Mesendoderm (in vitro differentiated cells): ENCODE measurements at places on chromosomes 2 and 18.
A peak's percentile ranks its signal among the peaks of the same experiment; 100 is the strongest.

DNA sequence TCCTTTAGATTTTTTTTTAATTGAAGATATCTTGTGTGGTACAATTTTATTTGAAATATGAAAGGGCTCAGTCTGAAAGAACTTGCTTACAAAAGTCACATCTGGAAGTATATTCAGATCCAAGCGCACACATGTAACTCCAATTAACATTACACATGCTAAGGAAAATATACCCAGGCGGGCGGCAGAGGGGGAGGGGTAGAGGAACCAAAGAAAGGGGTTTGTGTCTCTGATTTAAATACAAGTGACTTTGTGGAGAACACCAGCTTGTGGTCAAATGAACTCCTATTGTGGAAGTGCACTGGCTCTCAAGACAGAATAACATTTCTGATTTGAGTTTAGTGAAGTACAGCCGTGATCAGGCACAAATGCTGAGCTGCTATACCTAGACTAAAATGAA, 280.2 kb upstream of the SOX11 start:
- H3K4me3 ChIP-seq, result no peak overlapping the region
- no peak overlapping the region for H3K27ac ChIP-seq
- H3K27me3 ChIP-seq, result no peaks in the 10 kb centered on the region
- H3K4me1 ChIP-seq, result peaks cover 2% of the 10 kb centered on the region
- no peak for DNase-seq

DNA sequence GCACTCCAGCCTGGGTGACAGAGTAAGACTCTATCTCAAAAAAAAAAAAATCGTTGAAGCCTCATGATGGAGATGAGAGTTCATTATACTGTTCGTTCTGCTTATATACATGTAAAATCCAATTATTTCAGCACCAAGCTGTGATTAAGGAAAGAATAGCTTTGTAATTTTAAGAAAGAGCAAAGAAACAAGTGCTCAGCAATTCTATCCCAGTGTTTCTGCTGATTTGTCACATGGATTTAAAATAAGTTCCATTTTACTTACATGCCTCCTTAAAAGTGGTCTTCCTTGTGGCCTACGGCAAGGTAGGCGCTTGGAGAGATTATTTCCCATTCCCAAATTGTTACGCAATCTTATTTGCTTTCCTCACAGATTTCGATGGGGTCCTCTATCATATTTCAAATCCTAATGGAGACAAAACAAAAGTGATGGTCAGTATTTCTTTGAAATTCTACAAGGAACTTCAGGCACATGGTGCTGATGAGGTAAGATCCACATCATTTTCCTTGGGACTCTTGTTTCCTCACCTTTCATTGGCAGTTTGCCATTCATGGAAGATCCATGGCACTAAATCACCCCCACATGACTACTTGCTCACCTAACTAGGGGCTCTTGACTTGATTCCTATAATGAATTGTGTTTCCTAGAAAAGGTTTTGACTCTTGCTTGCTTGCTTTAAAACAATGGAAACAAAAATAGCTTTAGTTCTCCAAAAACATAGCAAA, 11.5 kb downstream of the ARPC2 start:
- H3K27ac ChIP-seq, result no peak overlapping the region
- no peak for DNase-seq
- H3K4me3 ChIP-seq, result no peak overlapping the region
- H3K36me3 ChIP-seq, result peaks cover 13% of the 10 kb centered on the region
- no peaks in the 10 kb centered on the region for H3K27me3 ChIP-seq

DNA sequence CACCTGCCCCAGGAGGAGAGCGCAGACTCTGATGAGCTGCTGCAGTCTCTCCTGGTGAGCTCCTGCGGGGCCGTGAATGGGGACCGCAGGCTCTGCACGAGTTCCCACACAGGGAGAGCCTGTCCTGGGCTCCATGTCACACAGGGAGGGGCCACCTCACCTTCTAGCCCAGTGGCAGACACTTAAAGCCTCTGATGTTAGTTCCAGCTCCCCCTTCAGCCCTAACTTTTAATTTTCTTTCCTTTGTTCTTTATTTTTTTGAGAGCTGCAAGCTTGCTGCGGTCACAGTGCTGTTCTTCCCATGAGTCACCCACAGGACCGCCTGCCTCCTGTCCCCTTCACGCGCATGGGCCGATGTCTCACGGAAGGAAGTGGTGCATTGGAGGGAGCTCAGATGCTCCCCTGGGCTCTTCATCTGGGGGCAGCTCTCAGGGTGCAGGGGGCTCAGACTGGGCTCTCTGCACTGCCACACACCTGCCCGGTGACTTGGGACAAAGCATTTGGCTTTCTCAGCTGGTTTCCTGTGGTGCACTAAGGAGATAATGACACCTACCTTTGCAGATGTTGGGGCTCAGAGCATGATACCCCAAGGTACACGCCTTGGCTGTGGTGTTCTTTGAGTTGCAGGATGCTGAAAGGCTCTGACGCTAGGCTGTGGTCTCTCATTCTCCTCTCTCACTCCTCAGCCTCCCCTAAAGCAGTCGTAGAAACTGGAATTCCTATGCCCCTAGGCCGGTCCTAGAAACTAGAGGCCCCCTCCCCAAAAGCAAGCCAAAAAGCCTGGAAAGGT, 37.2 kb upstream of the PXDN start:
- no peaks in the 10 kb centered on the region for H3K36me3 ChIP-seq
- H3K27ac ChIP-seq, result no peak overlapping the region
- DNase-seq, result peak; percentile 45
- H3K4me1 ChIP-seq, result no peaks in the 10 kb centered on the region
- no peak overlapping the region for H3K4me3 ChIP-seq

GRCh38 chr2:138446043-138446442, 55.5 kb upstream of the SPOPL start:
- no peak overlapping the region for H3K27ac ChIP-seq
- H3K4me3 ChIP-seq, result no peak overlapping the region
- H3K36me3 ChIP-seq, result no peaks in the 10 kb centered on the region
- no peaks in the 10 kb centered on the region for H3K27me3 ChIP-seq

GRCh38 chr2:222797261-222797660, 63.6 kb upstream of the ACSL3 start:
- H3K27ac ChIP-seq, result no peak overlapping the region
- H3K4me1 ChIP-seq, result peaks cover 9% of the 10 kb centered on the region
- peak; percentile 54 for DNase-seq
- H3K4me3 ChIP-seq, result no peak overlapping the region
- H3K36me3 ChIP-seq, result no peaks in the 10 kb centered on the region
- no peaks in the 10 kb centered on the region for H3K27me3 ChIP-seq

GRCh38 chr2:205077159-205077558, 531.9 kb downstream of the PARD3B start:
- no peak overlapping the region for H3K27ac ChIP-seq
- no peaks in the 10 kb centered on the region for H3K36me3 ChIP-seq
- H3K4me3 ChIP-seq, result no peak overlapping the region
- no peaks in the 10 kb centered on the region for H3K4me1 ChIP-seq
- no peaks in the 10 kb centered on the region for H3K27me3 ChIP-seq

- no peaks in the 10 kb centered on the region for H3K4me1 ChIP-seq
- H3K4me3 ChIP-seq, result no peak overlapping the region
- H3K27me3 ChIP-seq, result no peaks in the 10 kb centered on the region
- H3K27ac ChIP-seq, result peak overlapping the region; percentile 21
- H3K36me3 ChIP-seq, result no peaks in the 10 kb centered on the region
- DNase-seq, result peak; percentile 94
These were observed 67.9 kb downstream of the MYL12B start for GRCh38 chr18:3329872-3330271.

DNA sequence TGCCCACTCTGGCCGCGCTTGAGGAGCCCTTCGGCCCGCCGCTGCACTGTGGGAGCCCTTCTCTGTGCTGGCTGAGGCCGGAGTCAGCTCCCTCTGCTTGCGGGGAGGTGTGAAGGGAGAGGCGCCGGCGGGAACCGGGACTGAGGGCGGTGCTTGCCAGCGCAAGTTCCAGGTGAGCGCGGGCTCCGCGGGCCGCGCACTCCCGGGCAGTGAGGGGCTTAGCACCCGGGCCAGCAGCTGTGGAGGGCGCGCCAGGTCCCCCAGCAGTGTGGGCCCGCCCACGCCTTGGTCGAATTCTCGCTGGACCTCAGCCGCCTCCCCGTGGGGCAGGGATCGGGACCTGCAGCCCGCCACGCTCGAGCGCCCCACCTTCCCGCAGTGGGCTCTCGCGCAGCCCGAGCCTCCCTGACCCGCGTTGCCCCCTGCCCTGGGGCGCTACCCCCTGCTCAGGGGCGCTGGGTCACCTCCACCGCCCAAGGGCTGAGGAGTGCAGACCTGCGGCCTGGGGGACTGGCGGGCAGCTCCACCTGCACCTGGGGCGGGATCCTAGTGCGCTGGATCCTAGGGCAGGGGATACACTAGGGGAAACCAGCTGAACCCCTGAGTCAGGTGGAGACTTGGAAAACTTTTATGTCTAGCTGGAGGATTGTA, 97.3 kb downstream of the CD8B2 start:
- H3K27ac ChIP-seq, result no peak overlapping the region
- H3K36me3 ChIP-seq, result no peaks in the 10 kb centered on the region
- DNase-seq, result no peak
- no peaks in the 10 kb centered on the region for H3K27me3 ChIP-seq
- H3K4me3 ChIP-seq, result no peak overlapping the region

- H3K4me1 ChIP-seq, result peaks cover 4% of the 10 kb centered on the region
- peaks cover 22% of the 10 kb centered on the region for H3K36me3 ChIP-seq
- peak; percentile 90 for DNase-seq
- peak overlapping the region; percentile 23 for H3K27ac ChIP-seq
These were observed 948 bp upstream of the GATA6 start for GRCh38 chr18:22168360-22168921.

- no peak overlapping the region for H3K27ac ChIP-seq
- no peaks in the 10 kb centered on the region for H3K36me3 ChIP-seq
- no peaks in the 10 kb centered on the region for H3K4me1 ChIP-seq
- no peaks in the 10 kb centered on the region for H3K27me3 ChIP-seq
- DNase-seq, result no peak
These were observed 6.2 kb downstream of the ABCG5 start for GRCh38 chr2:43832457-43832856.

DNA sequence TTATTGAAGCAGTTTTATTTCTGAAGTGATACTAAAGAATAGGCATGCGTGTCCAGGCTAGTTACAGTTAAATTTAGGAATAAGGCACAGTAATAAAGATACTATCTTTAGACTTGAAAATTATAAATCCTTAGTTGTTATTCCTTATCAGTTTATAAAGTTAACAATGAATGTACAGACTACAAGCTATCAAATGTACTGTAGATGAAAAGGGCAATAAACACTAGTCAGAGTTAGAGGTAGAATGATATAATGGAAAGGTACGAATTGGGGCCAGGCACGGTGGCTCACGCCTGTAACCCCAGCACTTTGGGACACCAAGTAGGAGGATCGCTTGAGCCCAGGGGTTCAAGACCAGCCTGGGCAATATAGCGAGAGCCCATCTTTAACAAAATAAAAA, 3.9 kb downstream of the RBKS start:
- DNase-seq, result no peak
- H3K27me3 ChIP-seq, result no peaks in the 10 kb centered on the region
- H3K4me1 ChIP-seq, result no peaks in the 10 kb centered on the region
- no peak overlapping the region for H3K4me3 ChIP-seq
- H3K36me3 ChIP-seq, result no peaks in the 10 kb centered on the region

- H3K4me3 ChIP-seq, result no peak overlapping the region
- H3K4me1 ChIP-seq, result peaks cover 2% of the 10 kb centered on the region
- DNase-seq, result peak; percentile 22
- H3K36me3 ChIP-seq, result no peaks in the 10 kb centered on the region
- no peaks in the 10 kb centered on the region for H3K27me3 ChIP-seq
- no peak overlapping the region for H3K27ac ChIP-seq
These were observed 891.6 kb upstream of the CRIM1 start for GRCh38 chr2:35463805-35464596.

- no peak overlapping the region for H3K4me3 ChIP-seq
- DNase-seq, result peak; percentile 51
- no peak overlapping the region for H3K27ac ChIP-seq
- no peaks in the 10 kb centered on the region for H3K27me3 ChIP-seq
These were observed 494.4 kb downstream of the SOX11 start for GRCh38 chr2:6186332-6187151.

GRCh38 chr18:58288921-58289797, 245.1 kb downstream of the NEDD4L start:
- no peaks in the 10 kb centered on the region for H3K36me3 ChIP-seq
- peaks cover 4% of the 10 kb centered on the region for H3K4me1 ChIP-seq
- peak; percentile 80 for DNase-seq
- no peak overlapping the region for H3K4me3 ChIP-seq
- peak overlapping the region; percentile 31 for H3K27ac ChIP-seq

GRCh38 chr2:32502941-32503340, 124.9 kb upstream of the TTC27 start:
- H3K36me3 ChIP-seq, result peaks cover 1% of the 10 kb centered on the region
- no peaks in the 10 kb centered on the region for H3K4me1 ChIP-seq
- no peak overlapping the region for H3K27ac ChIP-seq
- no peak for DNase-seq
- no peaks in the 10 kb centered on the region for H3K27me3 ChIP-seq

- H3K4me1 ChIP-seq, result no peaks in the 10 kb centered on the region
- H3K27me3 ChIP-seq, result no peaks in the 10 kb centered on the region
- no peaks in the 10 kb centered on the region for H3K36me3 ChIP-seq
- no peak overlapping the region for H3K4me3 ChIP-seq
- no peak for DNase-seq
These were observed 29.2 kb downstream of the MCFD2 start for GRCh38 chr2:46886268-46887027.

DNA sequence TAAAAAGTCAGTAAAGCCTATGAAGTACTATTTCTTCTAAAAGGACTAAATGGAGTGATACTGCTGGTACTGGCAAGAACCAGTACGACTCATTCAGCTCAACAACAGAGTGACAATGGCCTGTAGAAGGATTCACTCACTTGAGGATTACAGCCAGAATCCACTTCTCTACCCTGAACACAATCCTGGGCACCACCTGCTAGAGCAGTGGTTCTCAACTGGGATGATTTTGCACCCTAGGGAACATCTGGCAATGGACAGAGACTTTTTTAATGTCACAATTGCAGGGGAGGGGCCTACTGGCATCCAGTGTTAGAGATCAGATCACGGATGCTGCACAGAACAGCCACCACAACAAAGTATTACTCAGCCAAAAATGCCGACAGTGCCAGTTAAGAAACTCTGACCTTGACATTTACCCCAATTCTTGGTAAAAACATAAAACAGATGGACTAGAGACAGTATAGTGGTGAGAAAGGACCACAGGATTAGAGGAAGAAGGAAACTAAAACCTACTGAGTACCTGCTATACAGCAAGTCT, 5.0 kb downstream of the SPIRE1 start:
- no peak overlapping the region for H3K4me3 ChIP-seq
- no peak overlapping the region for H3K27ac ChIP-seq
- no peak for DNase-seq

DNA sequence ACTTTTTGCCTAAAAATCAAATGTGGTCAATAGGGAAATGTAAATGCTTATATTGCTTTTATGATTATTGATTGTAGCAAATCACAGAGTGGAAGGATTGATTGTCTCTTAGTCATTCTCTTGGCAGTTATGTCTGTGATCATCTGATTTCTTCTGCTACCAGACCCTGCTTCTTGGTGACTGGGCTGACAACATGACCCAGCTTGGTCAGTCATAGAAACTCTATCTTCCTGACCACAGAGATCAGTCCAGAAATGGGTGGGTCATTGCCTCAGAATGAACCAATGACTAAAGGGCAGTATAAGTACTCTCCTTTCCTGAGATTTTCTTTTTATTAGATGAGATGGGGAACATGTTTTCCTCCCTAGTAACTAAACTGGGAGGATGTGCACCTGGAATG, 87.6 kb downstream of the MAIP1 start:
- no peaks in the 10 kb centered on the region for H3K27me3 ChIP-seq
- no peak overlapping the region for H3K4me3 ChIP-seq
- no peak for DNase-seq
- H3K4me1 ChIP-seq, result no peaks in the 10 kb centered on the region
- no peak overlapping the region for H3K27ac ChIP-seq

- no peak overlapping the region for H3K4me3 ChIP-seq
- DNase-seq, result peak; percentile 33
- no peak overlapping the region for H3K27ac ChIP-seq
- no peaks in the 10 kb centered on the region for H3K36me3 ChIP-seq
- peaks cover 10% of the 10 kb centered on the region for H3K4me1 ChIP-seq
These were observed 20.8 kb upstream of the MYO3B start for GRCh38 chr2:170157025-170157684.
